ENCODE measurements at places on chromosomes 12 and 14.

GRCh38 chr12:48998497-48999353, 450 bp downstream of the DDN start:
- DNase-seq, result no peak

- DNase-seq, result no peak
These were observed 68.8 kb upstream of the GPR68 start for GRCh38 chr14:91313154-91313850.

- no peak for DNase-seq
These were observed 267.6 kb downstream of the ADGRD1 start for GRCh38 chr12:131221061-131221956.

- DNase-seq, result no peak
These were observed 13.3 kb downstream of the DIP2B start for GRCh38 chr12:50518090-50518489.

DNA sequence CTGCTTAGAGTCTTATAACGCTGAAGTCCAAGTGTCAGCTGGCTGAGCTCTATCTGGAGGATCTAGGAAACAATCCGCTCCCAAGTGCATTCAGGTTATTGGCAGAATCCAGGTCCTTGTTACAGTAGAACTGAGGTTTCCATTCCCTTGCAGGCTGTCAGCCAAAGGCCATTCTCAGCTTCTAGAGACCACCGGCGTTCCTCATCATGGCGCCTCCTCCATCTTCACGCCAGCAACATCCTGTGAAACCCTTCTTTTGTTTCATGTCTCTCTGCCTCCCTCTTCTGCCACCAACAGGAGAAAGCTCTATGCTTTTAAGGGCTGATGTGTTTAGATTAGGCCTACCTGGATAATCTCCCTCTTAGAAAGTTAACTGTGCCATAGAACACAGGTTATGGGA, 133.0 kb upstream of the RASSF8 start:
- DNase-seq, result no peak

DNA sequence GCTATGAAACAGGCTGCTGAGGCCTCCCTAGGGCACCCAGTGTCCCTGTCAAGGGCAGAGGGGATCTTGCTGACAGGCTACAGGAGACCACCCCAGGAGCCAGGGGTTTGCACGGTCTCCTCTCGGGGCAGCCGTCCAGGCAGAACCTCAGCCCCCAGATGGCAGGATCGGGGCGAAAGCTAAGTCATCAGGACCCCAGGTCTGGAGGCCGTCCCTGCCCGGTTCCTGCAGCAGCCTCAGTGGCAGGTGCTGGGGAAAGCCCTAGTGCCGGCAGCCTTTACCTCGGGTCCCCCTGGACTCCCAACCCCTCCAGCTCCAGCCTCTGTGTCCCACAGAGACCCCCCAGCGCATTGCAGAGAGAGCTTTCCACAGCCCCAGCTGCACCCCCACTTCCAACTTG, 103.8 kb upstream of the C14orf180 start:
- DNase-seq, result no peak

DNA sequence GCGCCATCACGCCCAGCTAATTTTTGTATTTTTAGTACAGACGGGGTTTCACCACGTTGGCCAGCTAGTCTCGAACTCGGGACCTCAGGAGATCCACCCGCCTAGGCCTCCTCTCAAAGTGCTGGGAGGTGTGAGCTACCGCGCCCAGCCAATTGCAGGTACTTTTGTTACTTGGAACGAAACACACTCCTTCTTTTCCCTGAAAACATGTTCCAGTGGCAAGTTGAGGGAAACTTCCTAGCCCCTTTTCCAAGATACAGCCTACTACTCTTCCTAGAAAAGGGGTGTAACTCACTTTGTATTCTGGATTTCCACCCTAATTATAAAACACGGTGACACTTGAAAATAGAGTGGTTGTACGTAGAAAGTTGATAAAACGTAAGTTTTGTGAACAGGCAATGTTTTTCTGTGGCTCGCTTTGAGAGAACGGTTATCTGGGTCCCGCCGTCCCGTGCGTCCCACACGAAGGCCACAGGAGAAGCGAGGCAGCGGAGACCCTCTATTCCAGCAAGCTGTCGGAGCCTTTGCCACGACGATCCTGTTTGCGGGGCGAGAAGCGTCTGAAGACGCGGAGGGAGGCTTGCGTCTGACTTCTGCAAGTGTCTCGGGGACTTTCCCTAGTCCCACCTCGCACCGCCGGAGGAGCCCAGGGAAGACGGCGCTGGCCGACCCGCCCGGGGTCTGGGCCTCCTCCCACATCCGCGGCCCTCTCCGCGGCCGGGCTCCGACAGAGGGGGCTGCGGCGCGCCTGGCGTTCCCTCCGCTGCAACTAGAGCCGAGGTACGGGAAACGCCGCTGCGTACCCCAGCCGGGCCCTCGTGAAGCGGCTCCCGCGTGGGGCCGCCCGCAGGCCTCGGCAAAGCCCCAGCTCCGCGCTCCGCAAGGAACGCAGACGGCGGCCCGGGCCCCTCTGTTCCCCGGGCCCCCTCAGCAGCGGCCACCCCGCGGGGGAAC, 745 bp downstream of the CDCA4 start:
- peak; percentile 52 for DNase-seq

All from activated effector memory CD4-positive, alpha-beta T cell treated with Interleukin-2 at 50 U/mL for 16 hours (primary cell).